ENCODE measurements at places on chromosomes 5 and 9. TPM values are rescaled to one million over a fixed set of nuclear protein-coding genes. Genes with fewer than 3 reads are reported as not detected.

- no peak for DNase-seq
These were observed 1.2 kb downstream of the ASPN start for GRCh38 chr9:92480986-92481633.

GRCh38 chr9:840343-840742, 1.2 kb upstream of the DMRT1 start:
- no peak for DNase-seq

Gene SMU1
- 53.4 TPM for total RNA-seq

DNA sequence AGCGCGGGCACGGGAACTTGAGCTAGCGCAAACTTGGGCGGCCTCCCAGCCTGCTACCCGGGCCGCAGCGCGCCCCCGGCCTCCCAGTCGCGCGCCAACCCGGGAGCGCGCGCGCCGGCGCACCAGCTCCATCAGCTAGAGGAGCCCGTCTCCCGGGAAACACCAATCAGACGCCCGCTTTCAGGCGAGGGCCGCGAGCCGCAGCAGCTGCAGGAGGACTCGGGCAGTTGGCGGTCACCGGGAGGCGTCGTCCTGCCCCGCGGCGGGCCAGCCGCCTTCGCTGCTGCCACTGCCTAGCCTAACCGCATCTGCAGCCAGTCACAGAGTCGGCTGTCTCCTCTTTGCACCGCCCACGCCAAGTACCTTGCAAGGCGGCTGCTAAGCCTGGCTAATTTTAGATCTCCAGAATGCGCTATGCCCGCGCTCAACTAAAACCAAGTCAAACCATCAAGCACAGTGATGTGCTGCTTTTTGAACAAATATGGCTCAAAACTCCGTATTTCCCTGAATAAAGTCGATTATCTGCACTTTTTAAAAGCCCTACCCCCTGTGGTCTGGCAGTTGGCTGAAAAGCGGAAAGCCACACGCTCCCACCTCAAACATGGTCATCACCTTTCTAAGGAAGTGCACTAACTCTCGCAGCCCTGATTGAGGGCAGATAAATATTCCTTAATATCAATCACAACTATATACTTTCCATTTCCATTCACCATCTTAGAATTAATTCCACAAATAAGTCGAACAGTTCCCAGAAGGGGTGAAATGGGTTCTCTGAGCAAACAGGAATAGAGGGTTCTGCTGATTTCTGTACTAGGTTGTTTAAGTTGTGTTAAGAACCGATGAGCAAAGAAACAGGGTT, 221.8 kb downstream of the MEF2C start:
- peak; percentile 80 for DNase-seq

- no peak for DNase-seq
These were observed 185.4 kb downstream of the CRB2 start for GRCh38 chr9:123541411-123541810.

GRCh38 chr5:176534640-176535039, 2.6 kb downstream of the RNF44 start:
- no peak for DNase-seq

DNA sequence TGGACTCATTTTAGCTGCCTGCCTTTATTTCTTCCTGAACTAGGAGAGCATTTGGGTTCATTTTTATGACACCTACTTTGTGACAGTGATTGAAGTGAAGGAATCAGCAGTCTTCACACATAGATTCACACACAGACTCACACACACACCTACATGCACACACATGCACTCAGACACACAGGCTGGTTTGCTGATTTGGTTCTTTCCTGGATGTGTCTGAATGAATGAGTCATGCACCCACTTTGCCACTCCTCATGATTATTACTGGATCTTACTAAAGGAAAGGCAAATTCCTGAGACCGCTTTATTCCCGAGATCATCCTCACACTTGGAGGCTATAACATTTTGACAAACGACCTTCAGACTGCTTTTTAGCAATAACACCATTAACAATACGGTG, 529.5 kb downstream of the AGTPBP1 start:
- no peak for DNase-seq

GRCh38 chr9:132769906-132770769, 99.9 kb downstream of the GTF3C4 start:
- peak; percentile 63 for DNase-seq

DNA sequence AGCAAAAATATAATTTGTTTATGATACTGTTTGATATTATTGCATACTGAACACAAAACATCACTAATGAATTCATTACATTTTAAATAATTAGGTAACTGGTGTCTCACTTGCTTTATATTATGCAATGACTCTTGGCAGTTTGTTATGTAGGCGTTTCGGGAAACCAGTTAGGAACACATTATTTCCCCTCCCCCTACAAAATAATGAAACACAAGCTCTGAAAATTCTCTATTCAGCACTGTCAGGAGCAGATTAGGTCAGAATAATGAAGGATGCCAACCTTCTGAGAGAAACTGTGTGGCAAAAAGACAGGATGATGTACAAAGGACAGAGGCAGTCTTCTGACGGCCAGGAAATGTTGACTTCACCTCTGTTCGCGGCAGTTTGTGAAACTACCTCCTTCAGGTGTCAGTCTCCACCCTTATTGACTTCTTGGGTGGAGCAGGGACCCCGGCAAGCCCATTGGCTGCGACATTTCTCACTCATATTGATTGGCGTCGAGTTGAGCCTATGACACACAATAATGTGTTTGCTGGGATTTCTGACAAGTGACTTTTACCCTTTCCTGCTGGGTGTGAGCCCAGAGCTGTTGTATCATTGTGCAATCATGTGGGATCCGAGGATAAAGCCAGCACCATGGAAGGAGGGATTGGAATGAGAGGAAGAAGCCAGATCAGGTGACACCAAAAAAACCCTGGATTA, 33.9 kb downstream of the SH3PXD2B start:
- DNase-seq, result peak; percentile 33

Data from frontal cortex (tissue), 4 donors.